ENCODE measurements at places on chromosomes 7 and 10. TPM values are rescaled to one million over a fixed set of nuclear protein-coding genes. Genes with fewer than 3 reads are reported as not detected.
A peak's percentile ranks its signal among the peaks of the same experiment; 100 is the strongest.

DNA sequence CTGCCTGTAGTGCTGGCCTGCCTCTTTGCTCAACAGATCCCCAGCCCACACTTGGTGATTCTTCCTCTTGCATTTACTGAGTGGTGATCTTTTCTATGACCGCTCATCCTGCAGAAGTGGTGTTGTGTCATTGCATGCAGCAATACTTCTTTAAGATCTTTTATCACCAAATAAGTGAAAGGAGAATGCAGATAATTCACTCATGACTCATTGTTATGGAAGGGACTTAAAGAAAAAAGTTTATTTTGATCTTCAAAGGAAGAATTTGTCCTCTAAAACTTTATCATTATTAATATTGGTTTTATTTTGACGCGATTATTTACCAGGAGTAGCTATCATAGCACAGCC lies 489.1 kb upstream of the CELF2 start:
- H3K27ac ChIP-seq: no peak overlapping the region
- DNase-seq: no peak
- H3K27me3 ChIP-seq: no peaks in the 10 kb centered on the region
- H3K4me1 ChIP-seq: no peaks in the 10 kb centered on the region
- H3K4me3 ChIP-seq: no peak overlapping the region

GRCh38 chr10:3178042-3178441 lies 5.5 kb upstream of the PITRM1 start:
- no peak for DNase-seq
- H3K4me3 ChIP-seq: no peak overlapping the region
- H3K36me3 ChIP-seq: peaks cover 6% of the 10 kb centered on the region
- no peak overlapping the region for H3K27ac ChIP-seq

- H3K4me3 ChIP-seq: no peak overlapping the region
- no peak overlapping the region for H3K27ac ChIP-seq
- no peak for DNase-seq
- H3K36me3 ChIP-seq: peaks cover 5% of the 10 kb centered on the region
- H3K4me1 ChIP-seq: peaks cover 14% of the 10 kb centered on the region
- no peaks in the 10 kb centered on the region for H3K27me3 ChIP-seq
Observed at GRCh38 chr7:84524714-84525694, 330.4 kb upstream of the SEMA3A start.

- no peak for DNase-seq
- no peaks in the 10 kb centered on the region for H3K36me3 ChIP-seq
- no peaks in the 10 kb centered on the region for H3K4me1 ChIP-seq
- H3K27ac ChIP-seq: no peak overlapping the region
Observed at GRCh38 chr7:159142730-159143129, 1.9 kb downstream of the VIPR2 start.

DNA sequence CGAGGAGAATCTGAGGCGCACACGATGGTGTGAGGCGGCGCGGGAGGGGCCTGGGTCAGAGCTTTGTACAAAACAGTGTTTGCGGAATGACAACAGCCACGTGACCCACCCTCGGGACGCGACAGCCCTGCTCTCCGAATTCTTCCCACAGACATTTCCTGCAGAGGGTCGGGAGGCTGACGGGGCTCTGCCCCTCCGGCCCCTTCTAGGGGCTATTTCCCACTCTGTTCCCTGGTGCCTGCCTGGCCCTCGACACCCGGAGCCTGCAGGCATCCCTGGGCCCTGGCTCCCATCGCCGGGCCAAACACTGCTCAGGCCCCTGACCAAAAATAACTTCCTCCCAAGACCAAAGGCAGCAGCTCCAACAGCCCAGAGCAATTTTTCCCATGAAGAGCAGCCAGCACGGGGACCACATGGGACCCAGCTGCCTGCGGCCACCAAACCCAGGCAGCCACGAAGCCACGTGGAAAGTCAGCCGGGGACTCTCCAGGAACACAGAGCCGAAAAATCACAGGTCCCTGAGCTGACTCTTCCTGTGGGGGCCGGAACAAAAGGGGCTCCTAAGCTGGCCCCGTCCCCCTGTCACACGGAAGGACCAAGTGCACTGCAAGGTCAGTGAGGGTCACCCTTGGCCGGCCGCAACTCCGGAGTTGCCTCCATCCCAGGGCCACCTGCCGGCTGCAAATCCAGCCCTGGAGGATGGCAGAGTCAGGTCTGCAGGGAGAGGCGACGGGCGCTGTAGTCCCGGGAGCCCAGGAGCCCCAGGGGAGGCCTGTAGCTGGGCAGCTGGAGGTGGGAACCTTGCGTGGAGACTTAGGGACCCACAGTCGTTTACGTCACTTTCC lies 42.0 kb downstream of the PAPOLB start:
- DNase-seq: no peak
- H3K27ac ChIP-seq: no peak overlapping the region
- H3K36me3 ChIP-seq: no peaks in the 10 kb centered on the region
- H3K4me1 ChIP-seq: no peaks in the 10 kb centered on the region
- H3K27me3 ChIP-seq: peaks cover 67% of the 10 kb centered on the region
- no peak overlapping the region for H3K4me3 ChIP-seq

GRCh38 chr10:72272689-72273409 lies 875 bp upstream of the DDIT4 start:
- H3K27me3 ChIP-seq: no peaks in the 10 kb centered on the region
- peaks cover 56% of the 10 kb centered on the region for H3K4me1 ChIP-seq
- peak overlapping the region; percentile 95 for H3K4me3 ChIP-seq
- DNase-seq: peak; percentile 92
- peaks cover 71% of the 10 kb centered on the region for H3K36me3 ChIP-seq

- H3K4me3 ChIP-seq: no peak overlapping the region
- H3K27me3 ChIP-seq: no peaks in the 10 kb centered on the region
- peak; percentile 4 for DNase-seq
- no peak overlapping the region for H3K27ac ChIP-seq
- H3K36me3 ChIP-seq: no peaks in the 10 kb centered on the region
- peaks cover 19% of the 10 kb centered on the region for H3K4me1 ChIP-seq
Observed at GRCh38 chr10:34288634-34289033, 526.5 kb downstream of the PARD3 start.

DNA sequence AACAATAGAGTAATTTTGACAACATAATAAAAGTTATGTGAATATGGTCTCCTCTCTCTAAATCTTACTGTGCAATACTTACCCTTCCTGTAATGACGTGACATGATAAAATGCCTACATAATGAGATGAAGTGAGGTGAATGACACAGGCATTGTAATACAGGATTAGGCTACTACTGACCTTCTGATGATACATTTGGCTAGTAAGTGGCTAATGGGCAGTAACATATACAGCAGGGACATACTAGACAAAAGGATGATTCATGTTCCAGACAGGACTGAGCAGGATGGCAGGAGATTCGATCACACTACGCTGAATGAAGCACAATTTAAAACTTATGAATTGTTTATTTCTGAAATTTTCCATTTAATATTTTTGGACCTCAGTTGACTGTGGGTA lies 4.7 kb downstream of the C10orf88 start:
- no peaks in the 10 kb centered on the region for H3K4me1 ChIP-seq
- no peak overlapping the region for H3K4me3 ChIP-seq
- DNase-seq: no peak

GRCh38 chr10:5545011-5545410 lies 20.2 kb downstream of the CALML3 start:
- DNase-seq: no peak
- H3K27ac ChIP-seq: no peak overlapping the region
- H3K36me3 ChIP-seq: peaks cover 6% of the 10 kb centered on the region
- no peak overlapping the region for H3K4me3 ChIP-seq

DNA sequence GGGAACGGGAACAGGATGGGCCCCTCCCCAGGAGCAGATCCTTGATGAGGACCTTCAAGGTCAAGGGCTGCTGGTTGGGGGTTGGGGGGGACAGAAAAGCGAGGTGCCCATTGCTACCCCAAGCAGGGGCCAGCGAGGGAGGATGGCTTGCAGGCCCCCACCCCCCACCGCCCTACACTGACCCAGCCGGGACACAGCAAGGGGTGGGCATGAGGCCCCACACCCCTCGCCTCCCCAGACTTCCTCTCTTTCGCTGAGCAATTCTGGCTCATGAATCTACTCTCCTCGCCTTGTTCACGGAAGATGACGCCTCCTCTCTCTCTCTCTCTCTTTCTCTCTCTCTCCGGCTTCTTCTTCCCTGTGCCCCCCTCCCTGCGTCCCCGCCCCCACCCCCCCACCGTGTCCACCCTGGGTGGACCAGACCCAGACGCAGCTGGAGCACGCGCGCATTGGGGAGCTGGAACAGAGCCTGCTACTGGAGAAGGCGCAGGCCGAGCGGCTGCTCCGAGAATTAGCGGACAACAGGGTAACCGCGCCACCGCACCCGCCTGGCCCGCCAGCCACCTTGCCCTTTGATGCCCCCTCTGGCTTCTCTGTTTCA lies 81.1 kb upstream of the GTF2IRD1 start:
- H3K4me3 ChIP-seq: no peak overlapping the region
- H3K4me1 ChIP-seq: no peaks in the 10 kb centered on the region

- no peaks in the 10 kb centered on the region for H3K27me3 ChIP-seq
- no peaks in the 10 kb centered on the region for H3K36me3 ChIP-seq
- H3K4me1 ChIP-seq: no peaks in the 10 kb centered on the region
- no peak overlapping the region for H3K4me3 ChIP-seq
- no peak overlapping the region for H3K27ac ChIP-seq
Observed at GRCh38 chr10:57168611-57169240, 807.7 kb upstream of the ZWINT start.

- peaks cover 13% of the 10 kb centered on the region for H3K36me3 ChIP-seq
- no peak overlapping the region for H3K27ac ChIP-seq
- no peak for DNase-seq
- no peaks in the 10 kb centered on the region for H3K4me1 ChIP-seq
- H3K27me3 ChIP-seq: no peaks in the 10 kb centered on the region
Observed at GRCh38 chr7:128945668-128946366, 8.1 kb downstream of the IRF5 start.

Gene ACTL6B
- total RNA-seq: not detected

Gene ATP6V1F
- total RNA-seq: 123 TPM

Gene GCK
- not detected for total RNA-seq

Gene NKX2-3
- total RNA-seq: not detected

Gene CRHR2
- total RNA-seq: not detected

Gene EN2
- total RNA-seq: 3.2 TPM

Gene JCAD
- total RNA-seq: 0.54 TPM

Gene SPDYE2
- total RNA-seq: not detected

Measured in Calu3 (cell line).